ENCODE measurements at places on chromosomes 1 and 21.
A peak's percentile ranks its signal among the peaks of the same experiment; 100 is the strongest.

DNA sequence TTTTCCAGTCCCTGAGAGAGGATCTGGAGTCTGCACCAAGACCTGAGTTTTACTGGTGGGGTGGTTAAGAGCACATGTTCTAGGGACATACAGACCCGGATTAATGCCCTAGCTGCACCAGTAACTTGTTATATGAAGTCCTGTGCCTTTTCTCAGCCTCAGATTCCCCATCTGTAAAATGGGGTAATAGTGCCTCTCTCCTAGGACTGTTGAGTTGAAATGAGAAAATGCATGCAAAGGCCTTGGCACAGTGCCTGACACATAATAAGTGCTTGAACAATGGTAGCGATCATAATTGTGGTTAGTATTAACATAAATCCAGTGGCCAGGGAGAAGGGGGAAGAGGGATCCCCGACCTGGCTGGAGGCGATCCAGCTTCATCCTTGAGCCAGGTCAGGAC is 12.3 kb downstream of the AHDC1 start:
- no peak for DNase-seq

GRCh38 chr21:42918291-42918690 is 7.1 kb downstream of the ERVH48-1 start:
- no peak for DNase-seq

- DNase-seq: no peak
Observed at GRCh38 chr1:14373081-14373758, 225.3 kb upstream of the KAZN start.

DNA sequence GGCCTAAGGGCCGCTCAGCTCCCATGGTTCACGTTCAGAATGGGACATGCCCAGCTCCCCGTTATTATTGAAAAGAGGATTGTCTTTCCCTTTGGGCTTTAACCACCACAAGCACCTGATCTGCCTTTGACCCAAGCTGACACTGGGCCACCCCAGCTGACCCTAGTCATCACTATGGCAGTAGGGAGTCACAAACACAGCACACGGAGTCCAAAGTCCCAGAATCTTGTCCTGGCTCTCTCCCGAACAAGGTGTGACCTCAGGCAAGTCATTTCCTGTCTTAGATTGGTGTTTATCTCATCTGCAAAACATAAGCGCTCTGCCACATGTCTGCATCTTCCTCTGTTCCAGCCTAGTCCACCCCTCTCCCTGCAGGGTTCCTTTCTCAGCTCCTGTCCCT is 31.5 kb downstream of the IGFN1 start:
- no peak for DNase-seq

DNA sequence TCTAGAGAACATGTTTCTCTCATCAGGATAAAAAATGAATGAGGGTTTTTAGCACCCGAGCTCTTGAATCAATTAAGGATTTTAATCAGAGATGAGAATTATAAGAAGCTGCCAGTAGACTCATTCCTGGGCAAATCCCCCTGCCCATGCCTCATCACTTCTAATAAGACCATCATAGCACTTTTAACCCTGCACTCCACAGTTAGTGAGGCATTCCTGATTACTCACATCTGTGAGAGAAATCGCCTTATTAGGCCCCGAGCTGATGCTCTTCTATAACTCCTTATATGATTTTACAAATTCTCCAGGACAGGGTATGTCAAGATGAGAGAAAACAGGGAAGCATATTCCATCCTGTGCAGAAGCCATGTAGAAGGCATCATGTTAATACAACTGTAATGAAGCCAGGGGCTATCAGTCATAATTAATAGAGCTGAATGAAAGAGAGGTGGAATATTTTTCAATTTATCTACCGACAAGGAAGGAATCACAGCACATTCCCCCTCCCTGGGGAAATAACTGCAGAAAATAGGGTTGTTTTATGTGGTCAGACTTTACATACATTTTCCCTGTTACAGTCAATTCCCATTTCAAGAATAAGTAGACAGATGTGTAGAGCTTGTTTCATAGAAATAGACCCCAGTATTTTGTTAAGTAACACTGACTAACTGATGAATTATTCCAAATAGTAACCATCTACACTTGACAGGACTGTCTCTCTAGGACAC is 272.7 kb downstream of the HHIPL2 start:
- DNase-seq: no peak

- no peak for DNase-seq
Observed at GRCh38 chr21:45859762-45860357, 121.7 kb upstream of the COL6A1 start.

- DNase-seq: no peak
Observed at GRCh38 chr1:178300352-178300699, 196.4 kb downstream of the CLEC20A start.

- no peak for DNase-seq
Observed at GRCh38 chr21:26982767-26983166, 15.9 kb upstream of the ADAMTS5 start.

DNA sequence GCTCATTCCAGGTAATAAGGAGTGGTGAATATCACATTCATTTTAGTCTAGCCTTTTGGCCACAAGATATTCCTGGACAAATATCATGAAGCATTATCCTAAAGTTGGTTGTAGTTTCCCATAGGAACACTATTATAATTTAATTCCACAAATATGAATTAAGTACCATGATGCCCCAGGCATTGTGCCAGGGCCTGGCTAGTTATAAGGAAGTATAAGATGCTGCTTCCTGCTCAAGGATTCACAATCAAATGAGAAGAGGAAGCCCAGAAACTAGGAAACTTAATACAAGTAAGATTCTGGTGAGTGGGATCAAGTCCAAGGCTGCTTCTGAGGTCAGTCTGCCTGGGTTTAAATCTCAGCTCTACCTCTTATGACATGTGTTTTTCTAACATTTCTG is 30.6 kb upstream of the ZP4 start:
- DNase-seq: no peak

GRCh38 chr1:43763497-43763973 is 56.2 kb downstream of the ST3GAL3 start:
- DNase-seq: peak; percentile 2

- DNase-seq: no peak
Observed at GRCh38 chr1:203135636-203136305, 8.2 kb downstream of the ADORA1 start.

GRCh38 chr1:94954263-94955220 is 27.6 kb upstream of the CNN3 start:
- DNase-seq: no peak

- no peak for DNase-seq
Observed at GRCh38 chr1:243910607-243911006, 60.6 kb upstream of the AKT3 start.

GRCh38 chr1:87983841-87984240 is 655.2 kb downstream of the LMO4 start:
- no peak for DNase-seq

GRCh38 chr1:27772036-27772931 is 735 bp upstream of the STX12 start:
- DNase-seq: no peak

DNA sequence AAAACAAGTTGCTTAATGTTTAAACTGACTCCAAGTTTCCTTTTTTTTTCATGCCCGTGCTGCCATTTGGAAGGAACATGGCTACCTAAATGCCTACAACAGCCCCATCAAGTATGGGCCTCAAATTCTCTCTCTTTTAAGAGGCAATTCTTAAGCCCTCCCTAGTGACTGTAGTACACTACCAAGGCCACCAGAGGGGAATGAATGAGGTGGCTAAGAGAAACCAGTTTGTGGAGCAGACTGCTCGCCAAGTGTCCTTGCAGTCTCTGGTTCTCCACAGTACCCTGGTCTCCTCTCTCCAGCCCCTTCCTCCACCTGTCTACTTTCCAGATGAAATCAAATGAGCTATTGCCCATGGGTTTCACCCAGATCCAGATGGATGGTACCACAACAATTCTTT is 1809.6 kb downstream of the BRINP3 start:
- DNase-seq: no peak

GRCh38 chr1:6198646-6199297 is 623 bp downstream of the RPL22 start:
- no peak for DNase-seq

DNA sequence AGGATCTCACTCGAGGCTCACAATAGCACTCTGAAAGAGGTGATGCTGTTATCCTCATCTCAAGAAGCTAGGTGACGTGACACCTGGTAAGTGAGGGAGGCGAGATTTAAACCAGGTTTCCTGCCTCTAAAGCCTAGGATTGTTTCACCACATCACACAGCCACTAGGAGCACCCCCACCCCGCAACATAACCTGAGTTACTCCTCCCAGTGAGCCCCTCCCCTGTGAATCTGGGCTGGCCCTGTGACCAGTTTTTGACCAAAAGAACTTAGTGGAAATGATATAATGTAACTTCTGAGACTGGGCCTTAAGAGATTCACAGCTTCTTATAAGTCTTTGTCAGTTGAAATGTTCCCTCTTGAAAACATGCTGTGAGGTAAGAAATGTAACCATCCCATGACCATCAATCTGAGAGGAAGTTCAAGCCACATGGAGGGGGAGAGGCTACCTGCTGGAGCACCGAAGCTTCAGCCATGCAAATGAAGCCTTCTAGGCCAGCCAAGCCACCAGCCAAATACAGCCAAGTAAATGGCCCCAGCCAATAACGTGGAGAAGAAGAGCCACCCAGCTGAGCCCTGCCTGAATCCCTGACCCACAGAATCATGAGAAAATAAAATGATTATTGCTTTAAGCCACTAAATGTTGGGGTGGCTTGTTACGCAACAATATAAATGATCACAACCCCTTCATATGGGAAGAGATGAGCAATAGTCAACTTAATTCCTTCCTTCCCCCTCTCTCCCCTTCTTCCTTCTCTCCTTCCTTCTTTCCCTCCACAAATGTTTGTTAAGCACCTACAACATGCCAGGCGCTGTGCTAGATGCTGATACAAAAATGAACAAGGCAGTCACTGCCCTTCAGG is 61.0 kb upstream of the FAM20B start:
- no peak for DNase-seq

GRCh38 chr21:41831453-41831831 is 47.7 kb downstream of the PRDM15 start:
- no peak for DNase-seq

DNA sequence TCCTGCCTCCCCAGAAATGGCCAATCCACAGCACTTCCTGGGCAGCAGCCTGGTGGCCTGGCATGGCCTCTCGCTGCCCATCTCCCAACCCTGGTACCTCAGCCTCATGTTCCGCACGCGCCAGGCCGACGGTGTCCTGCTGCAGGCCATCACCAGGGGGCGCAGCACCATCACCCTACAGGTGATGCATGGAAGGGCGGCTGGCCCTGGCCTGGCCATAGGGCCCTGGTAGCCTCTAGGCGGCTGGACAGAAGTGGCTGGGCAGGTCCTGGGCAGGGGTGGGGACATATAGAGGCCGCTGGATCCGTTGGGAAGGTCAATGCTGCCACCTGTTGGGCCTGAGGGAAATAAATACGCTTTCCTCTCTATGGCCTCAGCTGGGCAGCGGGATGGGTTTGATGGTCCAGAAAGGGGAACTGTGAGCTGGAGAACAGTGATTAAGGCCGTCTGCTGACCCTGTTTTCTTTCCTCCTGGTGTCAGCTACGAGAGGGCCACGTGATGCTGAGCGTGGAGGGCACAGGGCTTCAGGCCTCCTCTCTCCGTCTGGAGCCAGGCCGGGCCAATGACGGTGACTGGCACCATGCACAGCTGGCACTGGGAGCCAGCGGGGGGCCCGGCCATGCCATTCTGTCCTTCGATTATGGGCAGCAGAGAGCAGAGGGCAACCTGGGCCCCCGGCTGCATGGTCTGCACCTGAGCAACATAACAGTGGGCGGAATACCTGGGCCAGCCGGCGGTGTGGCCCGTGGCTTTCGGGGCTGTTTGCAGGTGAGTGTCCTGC is 14.4 kb downstream of the CELSR2 start:
- DNase-seq: peak; percentile 41
